ENCODE measurements at places on chromosomes 1 and 21.

DNA sequence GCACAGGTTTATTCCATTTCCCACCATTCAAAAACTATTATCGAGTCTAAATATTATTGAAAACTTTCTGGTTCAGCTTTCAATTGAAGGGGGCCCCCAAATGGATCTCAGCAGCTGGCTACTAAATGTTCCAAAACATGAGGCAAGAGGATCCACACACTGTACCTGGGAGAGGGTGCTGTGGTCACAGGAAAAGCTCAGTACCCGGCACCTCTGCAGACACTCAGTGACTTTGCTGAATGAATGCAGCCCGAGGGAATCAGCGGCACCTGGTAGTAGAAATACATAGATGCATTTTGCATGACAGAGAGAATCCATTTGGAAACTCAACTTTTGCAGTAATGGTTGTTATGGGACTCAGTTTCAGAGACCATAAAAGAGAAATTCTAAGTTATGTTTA, 89.3 kb downstream of the PCP4 start:
- DNase-seq = no peak

GRCh38 chr21:26130249-26130881, 40.2 kb downstream of the APP start:
- no peak for DNase-seq

DNA sequence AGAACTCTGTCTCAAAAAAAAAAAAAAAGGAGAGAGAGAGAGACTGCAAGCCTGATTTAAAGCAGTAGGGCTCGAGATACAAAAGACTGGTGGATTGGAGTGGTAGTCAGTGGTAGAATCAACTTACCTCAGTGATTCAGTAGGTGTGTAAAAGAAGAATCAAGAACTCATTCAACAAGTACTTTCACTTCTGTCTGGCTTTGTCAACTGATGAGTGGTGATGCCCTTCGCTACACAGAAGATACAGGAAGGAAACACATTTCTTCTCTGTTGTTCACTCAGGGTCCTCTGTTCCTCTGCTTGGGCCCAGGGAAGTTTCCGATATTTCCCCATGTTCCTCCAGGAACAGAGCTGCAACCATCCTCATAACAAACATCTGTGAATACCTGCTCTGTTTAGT, 68.6 kb upstream of the COG2 start:
- DNase-seq = no peak

DNA sequence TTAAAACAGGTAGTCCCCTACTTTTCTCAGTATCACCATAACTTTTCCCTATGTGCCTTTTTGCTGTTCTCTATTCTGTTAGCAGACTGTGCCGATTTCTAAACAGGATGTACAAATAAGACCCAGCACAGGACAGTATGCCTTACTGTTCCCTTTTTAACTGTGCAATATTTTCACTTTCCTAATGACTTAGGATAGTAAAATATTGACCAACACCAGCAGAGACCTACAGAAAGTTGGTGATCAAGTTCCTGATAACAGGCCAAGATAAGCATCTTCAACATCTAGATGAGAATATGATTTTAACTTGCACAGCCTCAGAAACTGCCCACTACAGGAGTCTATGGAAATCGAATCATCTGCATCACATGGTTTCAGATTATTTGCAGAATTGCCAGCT, 42.0 kb downstream of the ADSS2 start:
- no peak for DNase-seq

GRCh38 chr1:214008347-214008746, 20.6 kb downstream of the PROX1 start:
- DNase-seq = no peak

DNA sequence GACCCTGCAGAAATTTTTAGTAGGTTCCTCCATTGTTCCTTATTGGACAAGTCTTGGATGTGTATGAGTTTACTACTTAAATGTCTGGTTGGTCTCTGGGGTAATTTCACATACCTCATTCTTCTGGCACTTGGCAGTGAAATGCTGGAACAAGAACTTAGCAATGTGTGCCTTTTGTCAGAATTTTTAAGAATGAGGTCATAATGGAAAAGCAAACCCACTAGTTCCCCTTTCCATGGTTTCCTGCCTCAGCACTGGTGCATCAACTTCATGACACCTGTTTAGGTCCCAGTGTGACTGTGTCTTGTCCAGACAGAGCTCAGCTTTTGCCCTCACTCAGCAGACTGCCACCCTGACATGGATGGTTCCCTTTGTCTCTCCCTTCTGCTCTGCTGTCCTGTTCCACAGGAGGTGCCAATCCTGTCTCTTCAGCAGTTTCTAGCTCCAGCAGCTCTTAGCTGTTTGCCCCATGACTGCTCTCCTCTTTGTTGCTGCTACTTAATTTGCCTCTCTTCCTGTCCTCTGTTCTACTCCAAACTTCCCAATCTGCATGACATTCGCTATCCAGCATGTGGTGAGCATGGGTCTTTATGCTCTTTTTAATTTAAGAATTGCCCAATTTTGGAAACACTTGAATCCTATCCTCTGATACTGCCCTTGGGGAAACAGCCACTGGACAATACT, 135.6 kb downstream of the CYYR1 start:
- no peak for DNase-seq

DNA sequence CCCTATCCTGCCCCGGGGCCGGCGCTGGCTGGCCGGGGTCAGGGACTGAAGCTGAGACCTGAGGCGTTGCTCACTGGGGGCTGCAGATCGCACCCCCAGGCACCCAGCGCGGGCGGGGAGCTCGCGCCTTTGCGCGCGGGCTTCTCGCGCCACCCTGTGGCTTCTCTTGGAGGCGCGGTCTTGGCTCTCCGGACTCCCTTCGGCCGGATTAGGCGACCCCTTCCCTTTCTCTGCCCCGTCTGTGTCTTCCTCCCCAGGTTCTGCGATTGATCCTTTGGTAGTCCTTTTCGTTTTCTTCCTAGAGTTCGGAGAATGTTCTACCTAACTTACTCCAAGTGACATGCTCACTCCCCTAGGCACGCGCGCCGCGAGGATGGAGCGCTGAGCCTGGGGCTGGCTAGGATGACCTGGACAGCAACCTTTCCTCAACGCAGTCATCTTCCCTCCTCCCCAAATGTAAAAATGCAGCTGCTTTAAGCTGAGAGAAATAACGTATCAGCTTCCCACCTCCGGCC, 495 bp upstream of the NTRK1 start:
- DNase-seq = no peak

- DNase-seq = no peak
Measured at GRCh38 chr1:198876371-198876871, 237.6 kb downstream of the PTPRC start.

DNA sequence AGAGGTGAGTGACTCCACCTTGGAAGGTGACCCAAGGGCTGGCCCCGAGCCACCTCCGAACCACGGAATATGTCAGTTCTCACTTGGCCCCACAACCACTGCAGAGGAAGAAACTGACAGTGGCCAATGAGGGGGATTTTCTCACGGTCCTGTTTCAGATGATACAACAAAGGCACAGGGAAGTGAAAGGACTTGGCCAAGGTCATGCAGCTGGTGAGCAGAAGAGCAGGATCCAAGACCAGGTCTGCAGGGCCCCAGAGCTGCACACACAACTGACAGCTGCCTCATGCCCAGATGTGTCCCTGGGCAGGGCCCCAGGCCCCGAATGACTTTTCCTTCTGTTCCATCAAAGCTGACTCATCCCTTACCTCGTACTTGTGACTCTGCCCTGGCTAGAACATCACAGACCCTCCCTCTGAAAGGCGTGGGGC, 25.8 kb upstream of the EVA1B start:
- DNase-seq = no peak

GRCh38 chr1:3444298-3444697, 10.2 kb upstream of the ARHGEF16 start:
- DNase-seq = no peak

- DNase-seq = no peak
Measured at GRCh38 chr1:156464335-156464734, 36.2 kb downstream of the MEF2D start.

DNA sequence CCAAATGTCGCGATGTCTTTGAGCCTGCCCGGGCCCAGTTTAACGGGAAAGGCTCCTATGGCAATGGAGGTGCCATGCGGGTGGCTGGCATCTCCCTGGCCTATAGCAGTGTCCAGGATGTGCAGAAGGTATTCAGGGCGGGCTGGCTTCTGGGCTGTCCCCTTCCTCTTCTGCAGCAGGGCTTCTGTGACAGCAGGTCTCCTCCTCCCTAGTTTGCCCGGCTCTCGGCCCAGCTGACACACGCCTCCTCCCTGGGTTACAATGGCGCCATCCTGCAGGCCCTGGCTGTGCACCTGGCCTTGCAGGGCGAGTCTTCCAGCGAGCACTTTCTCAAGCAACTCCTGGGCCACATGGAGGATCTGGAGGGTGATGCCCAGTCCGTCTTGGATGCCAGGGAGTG, 3.0 kb downstream of the ADPRS start:
- no peak for DNase-seq

- DNase-seq = no peak
Measured at GRCh38 chr1:47682786-47683350, 245.0 kb downstream of the FOXD2 start.

DNA sequence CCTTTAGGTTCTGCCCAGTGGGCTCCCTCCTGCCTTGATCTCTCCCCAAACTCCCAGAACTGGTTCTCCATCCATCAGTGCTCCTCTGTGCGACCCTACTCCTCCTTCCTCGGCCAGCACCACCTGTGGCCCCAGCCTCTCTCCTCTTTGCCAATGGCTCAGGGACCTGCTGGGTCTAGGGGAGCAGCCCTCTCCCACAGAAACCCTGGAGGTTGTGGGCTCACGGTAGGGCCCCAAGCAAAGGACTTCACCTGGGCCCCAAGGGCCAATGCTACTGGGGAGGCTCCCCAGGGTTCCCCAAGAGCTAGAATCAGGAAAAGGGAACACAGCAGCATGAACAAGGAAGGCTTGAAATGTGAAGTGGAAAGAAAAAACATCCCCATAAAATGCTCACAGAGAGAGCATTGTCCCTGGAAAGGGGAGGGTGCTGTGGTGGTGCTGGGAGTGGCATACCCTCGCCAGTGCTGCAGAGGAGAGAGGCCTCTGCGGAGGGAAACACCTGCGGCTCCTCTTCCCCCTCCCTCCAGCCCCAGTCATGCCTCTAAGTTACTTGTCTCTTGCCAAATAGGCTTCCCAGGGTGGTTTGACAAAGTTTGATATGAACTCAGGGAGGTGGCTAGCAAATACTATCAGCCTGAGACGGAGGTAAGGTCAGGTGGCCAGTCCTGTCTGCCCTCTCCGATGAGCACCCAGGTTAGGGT, 2.5 kb downstream of the TMEM63A start:
- no peak for DNase-seq

- DNase-seq = no peak
Measured at GRCh38 chr1:47371016-47371517, 37.5 kb downstream of the CMPK1 start.

GRCh38 chr1:23796466-23797271, 3.9 kb downstream of the GALE start:
- no peak for DNase-seq

DNA sequence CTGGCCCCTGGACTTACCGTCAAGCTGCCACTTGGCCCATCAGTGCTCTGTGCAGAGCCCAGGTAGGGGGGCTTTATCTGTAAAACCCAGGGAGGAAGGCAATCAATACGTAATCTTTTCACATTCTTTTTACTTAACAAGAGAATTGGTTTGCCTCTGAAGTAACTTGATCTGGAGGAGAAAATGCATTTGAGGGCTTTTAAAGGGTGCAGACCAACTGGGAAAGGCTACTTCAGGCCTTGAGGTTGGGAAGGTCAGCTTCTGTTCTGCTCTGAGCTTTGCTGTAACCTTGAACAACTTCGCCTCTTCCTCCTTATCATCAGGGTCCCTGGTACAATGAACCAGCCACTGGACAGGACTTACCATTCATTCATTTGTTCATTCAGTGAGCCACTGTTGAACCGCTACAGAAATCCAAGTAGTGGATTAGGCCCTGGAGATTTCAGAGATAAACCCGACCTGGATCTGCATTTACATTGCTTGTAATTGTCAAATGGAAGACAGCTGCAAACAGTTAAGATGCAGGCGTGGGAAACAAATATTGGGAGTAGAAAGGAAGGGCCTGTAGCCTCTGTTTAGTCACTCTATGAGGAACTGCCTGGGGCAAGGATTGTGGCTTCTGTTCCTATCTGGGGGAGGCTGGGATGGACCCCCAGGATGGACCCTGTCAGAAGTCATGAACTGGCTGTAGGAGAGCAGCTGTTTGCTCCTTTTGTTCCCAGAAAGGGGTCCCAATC, 90.9 kb downstream of the MAN1C1 start:
- DNase-seq = no peak

- DNase-seq = no peak
Measured at GRCh38 chr1:221638595-221638994, 103.3 kb downstream of the DUSP10 start.

- DNase-seq = no peak
Measured at GRCh38 chr1:200041337-200042118, 14.0 kb downstream of the NR5A2 start.

- no peak for DNase-seq
Measured at GRCh38 chr1:42923367-42924081, 35.1 kb downstream of the SLC2A1 start.

- DNase-seq = no peak
Measured at GRCh38 chr1:67213164-67213563, 46.9 kb downstream of the IL23R start.

- no peak for DNase-seq
Measured at GRCh38 chr1:101474039-101474665, 237.3 kb downstream of the S1PR1 start.

DNA sequence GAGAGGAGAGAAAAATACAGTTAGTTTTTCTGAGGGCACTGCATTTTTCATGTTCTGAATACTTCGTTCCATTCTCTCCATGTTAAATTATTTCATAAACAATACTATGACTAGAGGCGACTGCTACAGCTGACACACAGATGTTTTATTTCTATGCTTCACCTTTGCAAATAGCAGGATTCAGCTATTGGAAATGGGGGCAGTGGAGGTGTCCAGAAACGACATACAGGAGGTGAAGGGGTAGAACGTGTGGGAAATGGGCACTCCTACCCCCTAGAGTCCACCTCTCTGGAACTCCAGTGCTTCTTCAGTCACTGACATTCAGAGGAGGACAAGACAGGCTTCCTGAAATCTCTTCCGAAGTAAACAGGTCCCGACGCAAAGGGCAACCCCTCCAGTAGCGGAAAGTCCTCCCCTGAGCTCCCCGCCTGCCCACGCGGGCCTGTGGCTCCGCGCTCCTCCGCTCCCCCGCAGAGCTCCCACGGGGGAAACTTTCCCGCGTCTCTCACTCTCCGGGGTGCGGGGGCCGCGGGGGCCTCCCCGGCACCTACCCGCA, 480 bp downstream of the DPYD start:
- no peak for DNase-seq

- DNase-seq = no peak
Measured at GRCh38 chr21:45383111-45383614, 21.8 kb upstream of the COL18A1 start.

- DNase-seq = no peak
Measured at GRCh38 chr1:198864695-198865094, 225.9 kb downstream of the PTPRC start.

GRCh38 chr1:65422241-65423203, 2.1 kb downstream of the LEPR start:
- DNase-seq = no peak

GRCh38 chr1:41977326-41977725, 58.6 kb upstream of the HIVEP3 start:
- no peak for DNase-seq

- DNase-seq = no peak
Measured at GRCh38 chr1:205664399-205665017, 15.8 kb downstream of the SLC45A3 start.
